NCI-H460 (cell line): ENCODE measurements at places on chromosomes 13 and 19. TPM values are rescaled to one million over a fixed set of nuclear protein-coding genes. Genes with fewer than 3 reads are reported as not detected.

The GNG8 gene
- not detected in 2 replicates for total RNA-seq

DNA sequence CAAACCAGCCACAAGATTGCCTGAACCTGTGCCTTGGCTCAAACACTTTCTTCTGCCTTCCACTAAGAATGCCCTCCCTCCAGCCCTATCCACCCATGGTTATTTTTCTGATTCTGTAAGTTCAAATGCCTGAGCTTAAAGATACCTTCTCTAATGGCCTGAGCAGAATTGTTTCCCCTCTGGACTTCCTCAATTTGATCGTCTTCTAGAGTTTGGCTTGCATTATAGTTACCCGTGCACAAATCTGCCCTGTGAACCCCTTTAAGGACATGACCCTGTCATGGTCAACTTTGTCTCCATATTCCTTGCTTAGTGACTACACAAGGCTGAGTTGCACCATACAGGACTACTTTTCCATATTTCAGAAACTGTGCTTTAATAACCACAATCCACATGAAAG, 481.0 kb downstream of the FOXO1 start:
- no peak for DNase-seq

The RAB4B gene
- total RNA-seq: 7.4 and 9.7 TPM in 2 replicates

- DNase-seq: no peak
Measured at GRCh38 chr13:26034018-26034417, 17.8 kb downstream of the SHISA2 start.

DNA sequence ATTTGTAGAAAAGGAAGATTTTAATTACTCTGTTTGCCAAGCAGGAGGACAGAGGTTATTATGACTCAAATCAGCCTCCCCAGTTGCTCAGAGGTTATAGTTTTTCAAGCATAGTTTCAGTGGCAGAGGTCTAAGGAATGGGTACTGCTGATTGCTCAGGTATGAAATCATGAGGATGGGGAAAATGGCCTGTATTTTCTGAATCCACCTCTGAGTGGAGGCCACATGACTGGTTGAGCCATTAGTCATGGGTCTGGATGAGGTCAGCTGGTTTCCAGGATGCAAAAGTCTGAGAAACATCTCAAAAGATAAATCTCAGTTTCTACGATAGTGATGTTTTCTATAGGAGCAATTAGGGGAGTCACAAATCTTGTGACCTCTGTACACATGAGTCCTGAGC, 62.8 kb upstream of the CEACAM8 start:
- DNase-seq: no peak

The ZNF429 gene
- 1.4 and 1.5 TPM in 2 replicates for total RNA-seq

The PSG1 gene
- total RNA-seq: not detected in 2 replicates

The S1PR4 gene
- 0.07 and 0.75 TPM in 2 replicates for total RNA-seq

The MYBPC2 gene
- not detected in 2 replicates for total RNA-seq

- DNase-seq: no peak
Measured at GRCh38 chr19:45990113-45990728, 5.0 kb upstream of the CCDC61 start.

The CCNA1 gene
- 0.89 and 1.5 TPM in 2 replicates for total RNA-seq

DNA sequence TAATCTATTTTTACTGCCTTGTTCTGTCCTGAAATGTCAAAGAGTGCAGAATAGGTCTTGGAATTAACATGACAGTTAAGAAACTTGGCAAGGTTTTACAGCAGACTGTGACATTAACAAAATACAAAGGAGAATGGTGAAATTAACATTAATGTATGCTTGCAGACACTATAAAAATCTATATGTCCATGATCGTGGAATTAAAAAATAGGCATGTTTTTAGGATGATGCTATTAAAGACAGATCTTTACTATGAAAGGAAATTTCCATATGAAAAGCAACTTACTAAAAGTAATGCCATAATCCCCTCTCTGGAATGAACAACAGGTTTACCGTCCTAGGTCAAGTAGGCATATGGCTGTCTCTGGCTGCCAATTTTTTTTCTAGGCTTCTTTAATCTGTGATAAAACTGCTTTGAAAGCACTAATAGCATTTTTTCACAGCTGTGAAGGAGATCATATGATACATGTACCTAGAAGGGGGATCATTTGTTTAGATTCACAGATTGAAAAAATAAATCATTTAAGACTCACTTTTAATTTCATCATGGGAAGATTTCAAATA, 291.5 kb downstream of the ZNF536 start:
- no peak for DNase-seq

The FFAR1 gene
- total RNA-seq: not detected in 2 replicates

GRCh38 chr19:1495799-1496713, 5.1 kb downstream of the REEP6 start:
- DNase-seq: no peak

DNA sequence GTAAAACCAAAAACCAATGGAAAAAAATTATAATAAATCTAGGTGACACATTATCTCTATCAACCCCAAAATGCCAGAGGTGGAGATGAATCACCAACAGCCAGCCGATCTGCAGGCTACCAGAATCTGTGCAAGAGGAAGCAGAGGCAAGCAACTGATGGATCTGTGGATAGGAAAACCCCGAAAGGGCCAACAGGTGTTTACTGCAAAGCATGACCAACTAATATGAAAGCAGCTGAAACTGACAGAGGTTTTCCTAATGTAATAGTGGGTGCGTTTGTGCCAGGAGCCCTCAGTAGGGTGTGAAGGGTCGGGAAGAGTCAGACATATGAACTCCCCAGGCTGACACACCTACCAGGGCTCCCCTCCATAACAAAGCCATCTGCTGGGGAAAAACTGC, 554.6 kb downstream of the RFC3 start:
- no peak for DNase-seq

The ERFL gene
- total RNA-seq: not detected in 2 replicates

GRCh38 chr13:94608586-94608985, 6.9 kb downstream of the GPR180 start:
- DNase-seq: no peak

The LENG9 gene
- total RNA-seq: 6.2 and 8.2 TPM in 2 replicates

The GJA3 gene
- 0.10 and 0.14 TPM in 2 replicates for total RNA-seq

The CNN1 gene
- not detected in 2 replicates for total RNA-seq

DNA sequence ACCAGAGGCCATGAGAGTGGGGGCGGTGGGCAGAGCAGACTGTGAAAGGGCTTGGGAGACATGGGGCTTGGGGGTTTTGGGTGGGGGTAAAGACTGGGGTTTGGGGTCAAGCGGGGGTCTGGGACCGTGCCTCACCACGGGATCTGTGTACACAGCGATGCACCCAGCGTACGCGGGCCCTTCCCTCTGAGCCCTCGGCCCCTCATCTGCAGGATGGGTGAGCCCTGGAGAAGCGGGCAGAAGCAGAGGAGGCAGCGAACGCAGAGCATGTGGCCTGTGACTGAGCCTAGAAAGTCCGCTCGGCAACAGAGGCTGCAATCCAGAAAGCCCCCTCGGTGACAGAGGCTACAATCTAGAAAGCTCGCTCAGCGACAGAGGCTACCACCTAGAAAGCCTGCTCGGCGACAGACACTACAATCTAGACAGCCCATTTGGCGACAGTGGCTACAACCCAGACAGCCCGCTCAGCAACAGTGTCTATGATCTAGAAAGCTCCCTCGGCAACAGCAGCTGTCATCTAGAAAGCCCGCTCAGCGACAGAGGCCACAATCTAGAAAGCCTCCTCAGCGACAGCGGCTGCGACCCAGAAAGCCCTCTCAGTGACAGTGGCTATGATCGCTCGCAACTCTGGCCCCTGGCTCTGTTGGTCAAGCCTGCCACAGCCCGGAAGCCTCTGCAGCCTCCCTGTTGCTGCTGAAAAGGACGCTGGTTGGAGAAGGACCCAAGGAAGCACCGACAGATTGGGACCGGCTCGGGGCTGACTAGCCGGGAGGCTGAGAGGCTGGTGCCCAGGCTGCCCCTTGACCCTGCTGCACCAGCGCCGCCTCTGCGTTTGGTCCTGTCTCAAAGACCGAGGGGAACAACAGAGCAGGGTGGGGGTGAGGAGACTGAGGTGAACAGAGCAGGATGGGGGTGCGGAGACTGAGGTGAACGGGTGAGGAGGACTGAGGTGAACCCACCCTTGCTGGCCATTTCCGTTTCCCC, 68.6 kb downstream of the SPACA7 start:
- DNase-seq: no peak

- no peak for DNase-seq
Measured at GRCh38 chr13:50685491-50685890, 158.0 kb downstream of the DLEU7 start.

The ZSCAN1 gene
- not detected in 2 replicates for total RNA-seq

The MTUS2 gene
- not detected in 2 replicates for total RNA-seq

DNA sequence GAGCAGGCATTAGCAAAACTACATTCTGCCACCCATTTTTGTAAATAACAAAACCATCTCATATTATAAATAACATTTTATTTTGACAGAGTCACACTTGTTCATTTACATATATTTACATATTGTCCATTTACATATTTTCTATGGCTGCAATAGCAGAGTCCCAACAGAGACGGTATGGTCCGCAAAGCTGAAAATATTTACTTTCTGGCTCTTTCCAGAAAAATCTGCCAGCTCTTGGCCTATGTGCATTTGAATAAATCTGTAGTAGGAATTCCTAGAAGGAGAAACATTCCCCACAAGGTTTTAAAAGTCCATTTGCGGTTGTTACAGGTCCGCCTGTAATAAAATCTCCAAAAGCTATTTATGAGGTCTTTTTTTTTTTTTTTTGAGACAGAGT, 5.7 kb upstream of the TSPAN16 start:
- no peak for DNase-seq

GRCh38 chr13:99103536-99103935, 97.1 kb upstream of the UBAC2 start:
- no peak for DNase-seq

The PCSK4 gene
- 0.79 and 2.7 TPM in 2 replicates for total RNA-seq

DNA sequence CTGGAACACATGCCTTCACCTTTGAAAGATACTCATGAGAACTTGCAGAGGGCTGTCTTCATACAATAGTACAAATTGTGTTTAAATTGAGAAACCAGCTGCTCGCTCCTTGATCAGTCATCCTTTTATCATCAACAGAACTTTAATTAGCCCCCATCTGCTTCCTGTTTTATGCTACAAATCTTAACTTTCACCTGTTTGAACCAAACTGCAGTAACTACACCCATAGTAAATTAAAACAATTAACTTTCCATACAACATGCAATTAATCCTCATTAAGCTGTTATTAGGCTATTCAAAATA, 85.2 kb downstream of the FOXO1 start:
- DNase-seq: no peak

DNA sequence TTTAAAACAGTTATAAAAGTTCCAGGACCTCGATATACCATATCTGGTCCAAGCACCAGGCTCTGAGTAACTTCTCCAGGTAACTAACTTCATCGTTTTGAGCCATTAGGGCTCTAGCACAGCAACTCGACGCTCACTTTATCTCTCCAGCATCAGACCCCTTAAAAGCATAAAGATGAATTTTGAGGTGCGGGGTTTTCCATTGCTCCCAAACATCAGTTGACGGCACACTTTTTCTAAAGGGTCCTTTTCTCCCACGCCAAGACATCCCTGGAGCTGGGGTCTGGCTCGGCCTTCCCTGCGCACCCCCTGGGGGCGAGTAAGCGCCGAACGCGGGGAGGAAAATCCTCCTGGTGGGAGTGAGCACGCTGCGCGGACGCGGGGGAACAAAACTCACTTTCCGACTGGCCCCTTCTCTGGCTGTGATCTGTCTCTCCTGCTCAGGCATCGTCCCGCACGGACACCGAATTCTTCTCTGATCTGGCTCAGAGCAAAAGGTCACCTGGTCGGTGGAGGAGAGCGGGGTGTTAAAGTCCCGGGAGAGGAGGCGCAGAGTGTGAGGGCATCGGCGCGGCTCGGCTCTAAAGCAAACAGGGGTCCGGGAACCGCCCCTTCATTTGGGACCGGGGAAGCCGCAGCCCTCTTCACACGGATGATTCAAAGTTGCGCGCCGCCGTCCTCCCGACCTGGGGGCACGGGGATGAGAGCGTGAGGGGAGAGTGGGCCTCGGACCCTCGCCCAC, at the start of gene ATP7B:
ATP7B (minus strand) TSS at position 561 of the 742 bp plus-strand sequence; CDS start at position 448, 113 bp downstream.
- DNase-seq: no peak
